Globus pallidus (tissue), 1 donor: ENCODE measurements at places on chromosomes 11 and 22.
A peak's percentile ranks its signal among the peaks of the same experiment; 100 is the strongest.

GRCh38 chr11:898540-899190 lies 11.9 kb downstream of the CHID1 start:
- no peak for DNase-seq

DNA sequence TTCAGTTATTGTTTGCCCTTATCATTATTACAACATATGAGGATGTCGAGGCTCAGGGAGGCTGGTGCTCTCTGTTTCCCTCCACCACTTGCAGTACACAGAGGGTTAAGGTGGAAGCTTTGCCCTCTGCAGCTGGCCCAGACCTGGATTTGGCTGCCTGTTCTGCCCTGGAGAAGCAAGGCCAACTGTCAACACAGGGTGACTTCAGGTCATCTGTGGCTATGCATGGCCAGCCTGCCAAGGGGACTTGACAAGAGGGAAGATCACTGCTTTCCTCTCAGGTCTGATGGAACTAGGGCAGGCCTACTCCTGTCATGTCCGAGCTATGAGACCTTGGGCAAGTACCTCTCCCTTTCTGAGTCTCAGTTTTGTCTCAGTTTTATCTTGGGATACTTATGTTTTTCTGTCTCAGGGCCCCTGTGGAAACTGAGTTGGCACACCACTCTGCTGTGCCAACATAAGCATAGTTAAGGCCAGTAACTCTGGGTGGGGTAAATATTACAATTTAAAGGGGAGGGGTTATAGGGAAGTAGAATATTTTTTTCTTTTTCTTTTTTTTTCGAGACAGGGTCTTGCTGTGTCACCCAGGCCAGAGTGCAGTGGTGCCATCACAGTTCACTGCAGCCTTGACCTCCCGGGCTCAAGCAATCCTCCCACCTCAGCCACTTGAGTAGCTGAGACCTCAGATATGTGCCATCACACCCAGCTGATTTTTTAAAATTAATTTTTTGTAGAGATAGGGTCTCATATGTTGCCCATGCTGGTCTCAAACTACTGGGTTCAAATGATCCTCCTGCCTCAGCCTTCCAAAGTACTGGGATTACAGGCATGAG lies 2.4 kb upstream of the THRSP start:
- no peak for DNase-seq

GRCh38 chr22:35472488-35472887 lies 68.1 kb upstream of the RASD2 start:
- DNase-seq: no peak

DNA sequence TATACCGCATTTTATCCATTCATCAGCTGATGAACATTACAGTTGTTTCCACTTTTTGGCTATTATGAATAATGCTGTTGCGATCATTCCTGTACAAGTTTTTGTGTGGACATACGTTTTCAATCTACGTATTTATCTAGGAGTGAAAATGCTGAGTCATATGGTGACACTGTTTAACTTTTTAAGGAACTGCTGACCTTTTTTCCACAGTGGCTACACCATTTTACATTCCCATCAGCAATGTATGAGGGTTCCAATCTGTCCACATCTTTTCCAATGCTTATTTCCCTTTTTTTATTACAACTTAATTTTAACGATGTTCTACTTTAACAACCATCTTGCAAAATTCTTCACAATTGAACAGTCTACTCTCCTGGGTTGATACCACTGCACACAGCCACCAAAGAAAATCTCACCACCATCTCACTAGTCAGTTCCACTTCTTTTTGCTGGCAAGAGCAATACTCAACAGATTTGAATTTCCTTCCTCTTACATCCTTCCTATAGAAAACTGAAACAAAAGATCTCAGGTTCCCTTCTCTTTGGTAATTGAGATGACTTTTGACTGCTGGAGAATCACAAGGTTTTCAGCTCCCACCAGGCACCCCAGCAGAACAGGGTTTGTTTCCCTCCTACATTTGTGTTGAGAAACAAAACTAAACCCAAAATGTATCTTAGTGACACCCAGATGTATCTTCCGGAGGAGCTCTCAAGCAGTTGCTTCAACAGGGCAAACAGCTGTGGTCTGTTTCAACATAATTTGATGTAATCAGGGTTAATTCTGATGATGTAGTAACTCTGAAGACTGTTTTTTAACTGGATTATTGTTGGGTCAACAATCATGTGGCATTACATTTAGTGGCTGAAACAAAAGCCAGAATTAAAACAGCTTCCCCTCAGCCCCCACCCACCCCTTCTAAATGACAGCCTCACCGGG lies 7.0 kb upstream of the GAB2 start:
- DNase-seq: peak; percentile 37

DNA sequence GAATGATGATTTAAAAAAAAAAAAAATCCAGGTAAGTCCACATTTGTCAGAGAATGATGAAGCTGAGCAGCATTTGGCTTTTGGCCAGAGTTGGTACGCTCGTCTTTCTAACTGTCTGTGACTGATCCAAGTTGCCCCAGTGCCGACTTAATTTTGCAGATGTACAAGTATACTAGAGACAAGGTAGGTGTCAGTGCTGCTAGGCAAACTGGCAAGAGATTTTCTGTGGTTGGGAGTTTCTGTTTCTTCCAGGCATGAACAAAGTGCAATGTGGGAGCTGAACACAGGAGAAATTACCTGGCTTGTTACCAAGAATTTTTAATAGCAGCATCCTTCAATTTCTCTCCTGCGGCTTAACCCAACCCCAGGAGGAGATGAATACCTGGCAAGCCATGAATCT lies 307.7 kb downstream of the BUD13 start:
- no peak for DNase-seq

- DNase-seq: no peak
Observed at GRCh38 chr11:69625476-69625875, 15.5 kb upstream of the CCND1 start.

GRCh38 chr11:58999291-58999680 lies 60.0 kb downstream of the GLYATL1 start:
- no peak for DNase-seq

GRCh38 chr22:49893025-49893424 lies 25.2 kb downstream of the ALG12 start:
- no peak for DNase-seq

DNA sequence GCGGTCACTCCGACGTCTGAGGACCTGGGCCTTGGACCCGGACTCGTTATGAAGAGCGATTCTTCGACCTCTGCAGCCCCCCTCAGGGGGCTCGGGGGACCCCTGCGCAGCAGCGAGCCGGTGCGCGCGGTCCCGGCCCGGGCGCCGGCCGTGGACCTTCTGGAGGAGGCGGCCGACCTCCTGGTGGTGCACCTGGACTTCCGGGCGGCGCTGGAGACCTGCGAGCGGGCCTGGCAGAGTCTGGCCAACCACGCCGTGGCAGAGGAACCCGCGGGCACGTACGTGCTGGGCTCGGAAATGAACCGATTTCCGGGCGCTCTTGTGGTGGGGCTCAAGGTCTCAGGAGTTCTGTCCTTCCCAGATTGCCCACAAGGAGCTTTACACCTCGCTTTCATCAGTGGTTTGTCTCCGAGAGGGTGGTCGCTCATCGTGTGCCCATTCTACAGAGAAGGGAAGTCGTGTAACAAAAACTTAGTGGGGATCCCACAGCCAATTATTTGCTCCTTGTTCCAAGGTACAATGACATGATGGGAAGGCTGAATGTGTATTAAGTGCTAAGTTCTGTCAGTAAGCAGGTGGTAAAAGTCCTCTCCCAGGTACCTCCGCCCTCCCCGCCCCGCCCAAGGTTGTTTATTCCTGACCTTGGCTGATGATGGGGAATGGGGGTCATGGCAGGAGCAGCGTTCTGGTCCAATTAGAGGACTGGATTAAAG lies 695 bp downstream of the PEX26 start:
- DNase-seq: no peak

GRCh38 chr11:82883853-82884252 lies 16.4 kb downstream of the PRCP start:
- no peak for DNase-seq

DNA sequence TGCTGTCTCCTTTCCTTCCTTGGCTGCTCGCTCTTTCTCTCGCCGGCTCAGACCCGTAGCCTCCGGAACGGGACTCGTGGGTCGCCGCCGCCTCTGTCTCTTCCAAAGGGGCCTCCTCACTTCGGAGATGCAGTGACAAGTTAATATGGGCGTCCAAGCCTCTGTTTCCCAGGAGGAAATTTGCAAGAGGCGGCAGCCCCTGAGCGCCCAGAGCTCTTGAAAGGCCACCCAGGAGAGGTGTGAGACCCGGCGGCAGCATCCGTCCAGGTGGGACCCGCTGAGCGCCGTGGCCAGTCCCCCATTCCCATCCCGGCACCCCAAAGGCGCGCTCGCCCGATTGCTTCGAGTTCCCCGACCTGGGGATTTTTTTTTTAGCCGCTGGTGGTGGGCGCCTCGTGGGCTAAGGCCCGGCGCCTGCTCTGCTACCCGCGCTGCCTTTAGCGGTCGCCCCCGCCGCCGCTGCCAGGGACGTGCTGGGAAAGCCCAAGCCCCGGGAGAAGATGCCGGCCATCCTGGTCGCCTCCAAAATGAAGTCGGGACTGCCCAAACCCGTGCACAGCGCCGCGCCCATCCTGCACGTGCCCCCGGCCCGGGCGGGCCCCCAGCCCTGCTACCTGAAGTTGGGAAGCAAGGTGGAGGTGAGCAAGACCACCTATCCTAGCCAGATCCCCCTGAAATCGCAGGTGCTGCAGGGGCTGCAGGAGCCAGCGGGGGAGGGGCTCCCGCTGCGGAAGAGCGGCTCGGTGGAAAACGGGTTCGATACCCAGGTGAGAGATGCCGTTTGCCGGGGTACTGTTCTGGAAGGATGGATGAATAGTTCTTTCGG lies 772 bp downstream of the NAV2 start:
- DNase-seq: no peak

- no peak for DNase-seq
Observed at GRCh38 chr22:27574002-27574366, 227.6 kb downstream of the MN1 start.

DNA sequence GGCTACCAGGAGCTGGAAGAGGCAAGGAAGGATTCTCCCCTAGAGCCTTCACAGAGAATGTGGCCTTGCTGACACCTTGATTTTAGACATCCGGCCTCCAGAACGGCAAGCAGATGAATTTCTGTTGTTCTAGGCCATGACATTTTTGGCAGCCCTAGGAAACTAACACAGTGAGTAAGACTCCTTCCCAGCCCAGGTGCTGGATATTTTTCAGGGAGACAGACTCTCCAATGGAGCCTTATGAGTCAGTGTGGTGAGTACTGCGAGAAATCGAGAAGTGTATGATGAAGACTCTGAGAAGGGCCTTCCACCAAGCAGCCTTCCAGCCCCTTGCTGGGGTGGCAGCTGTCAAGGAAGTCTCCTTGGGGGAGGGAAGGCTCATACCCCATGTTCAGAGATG lies 114.4 kb downstream of the OSBP2 start:
- DNase-seq: no peak

DNA sequence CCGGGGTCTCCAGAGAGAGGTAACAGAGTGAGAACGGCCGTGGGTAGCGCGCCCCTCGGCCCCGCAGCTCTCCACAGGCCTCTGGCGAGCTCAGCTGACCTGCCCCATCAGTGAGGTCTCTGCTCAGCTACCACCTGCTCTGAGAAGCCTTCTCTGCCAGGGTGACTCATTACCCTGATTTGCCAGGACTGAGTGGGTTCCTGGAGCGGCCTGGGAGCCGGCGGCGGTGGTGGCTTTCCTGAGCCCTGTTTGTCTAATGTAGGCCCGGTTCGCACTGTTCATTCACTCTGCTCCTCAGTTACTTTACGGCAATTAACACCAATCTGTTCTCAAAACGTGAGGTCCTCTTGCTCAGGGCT lies 351.0 kb upstream of the B3GAT1 start:
- DNase-seq: no peak

GRCh38 chr22:40310768-40311120 lies 35.6 kb upstream of the ADSL start:
- DNase-seq: no peak

GRCh38 chr11:17750013-17750800 lies 15.6 kb downstream of the KCNC1 start:
- DNase-seq: no peak

DNA sequence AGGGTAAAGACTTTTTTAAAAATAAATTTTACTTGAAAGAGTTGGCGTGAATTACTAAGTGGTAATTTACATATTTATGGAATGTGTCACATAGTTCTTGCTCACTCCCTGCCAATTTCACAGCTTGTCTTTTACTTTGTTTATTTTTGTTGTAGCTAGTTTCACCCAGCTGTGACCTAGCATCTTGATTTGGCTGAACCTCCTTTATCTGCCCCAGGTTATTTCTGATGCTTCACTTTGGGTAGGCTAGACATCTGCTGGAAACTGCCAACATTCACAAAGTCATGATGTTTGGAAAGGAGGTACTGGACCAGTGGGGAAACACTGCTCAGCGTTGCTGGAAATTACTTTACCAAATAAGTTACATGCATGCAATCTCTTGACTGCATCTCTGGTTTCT lies 1676.0 kb upstream of the RAG2 start:
- no peak for DNase-seq

DNA sequence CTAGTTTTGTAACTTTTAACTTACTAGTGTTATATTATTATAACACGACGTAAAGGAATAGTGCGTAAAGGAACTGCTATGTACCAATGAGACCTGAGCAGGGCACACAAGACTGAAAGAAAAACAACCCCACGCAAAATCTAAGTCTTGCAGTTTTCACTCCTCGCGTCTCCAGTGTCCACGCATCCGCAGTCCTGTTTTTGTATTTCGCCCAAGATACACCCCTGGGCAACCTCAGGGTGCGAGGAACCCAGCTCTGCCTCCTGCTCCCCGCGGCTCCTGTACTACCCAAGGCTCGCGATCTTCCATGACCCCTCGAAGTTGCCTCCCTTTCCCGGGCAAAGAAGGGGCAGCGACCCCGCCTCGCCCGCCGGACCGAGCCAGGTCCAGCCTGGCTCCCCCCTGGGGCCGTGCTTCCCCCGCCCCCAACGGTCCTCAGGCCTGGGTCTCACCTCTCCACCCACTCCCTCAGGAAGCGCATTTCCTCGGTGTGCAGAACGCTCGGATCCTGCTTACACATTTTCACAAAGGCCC lies 393 bp downstream of the ST13 start:
- peak; percentile 40 for DNase-seq

- no peak for DNase-seq
Observed at GRCh38 chr11:130003717-130004001, 1.0 kb upstream of the PRDM10 start.

- DNase-seq: no peak
Observed at GRCh38 chr11:78829146-78829545, 254.5 kb upstream of the NARS2 start.
